ENCODE measurements at places on chromosomes 16 and 17.

- no peak for DNase-seq
Measured at GRCh38 chr17:64460955-64461354, 12.0 kb downstream of the MILR1 start.

- DNase-seq: peak; percentile 30
Measured at GRCh38 chr17:31211352-31212012, 85.6 kb downstream of the OMG start.

DNA sequence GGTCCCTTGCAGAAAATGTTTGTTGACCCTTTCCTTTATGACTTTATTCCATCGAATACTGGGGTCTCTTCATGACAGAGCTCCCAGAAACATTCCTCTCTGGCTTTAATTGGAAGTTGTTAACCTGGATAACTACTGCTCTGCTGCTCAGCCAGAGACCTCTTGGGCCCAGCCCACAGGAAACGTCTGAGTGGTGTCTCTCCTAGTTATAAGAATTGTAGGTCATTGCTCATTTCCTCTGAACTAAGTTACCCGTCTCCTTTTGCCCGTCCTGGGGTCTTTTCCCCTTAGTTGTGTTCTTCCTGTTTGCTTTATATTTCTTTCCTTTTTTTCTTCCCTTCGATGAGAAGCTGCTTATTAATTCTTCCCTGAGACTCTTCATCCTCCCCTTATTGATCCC lies 9.0 kb downstream of the MAP2K6 start:
- DNase-seq: no peak

GRCh38 chr16:2037647-2038381 lies 9.8 kb downstream of the NTHL1 start:
- DNase-seq: peak; percentile 73

GRCh38 chr17:58648236-58648635 lies 43.6 kb downstream of the TEX14 start:
- no peak for DNase-seq

GRCh38 chr16:24652209-24652712 lies 77.2 kb upstream of the TNRC6A start:
- DNase-seq: no peak

DNA sequence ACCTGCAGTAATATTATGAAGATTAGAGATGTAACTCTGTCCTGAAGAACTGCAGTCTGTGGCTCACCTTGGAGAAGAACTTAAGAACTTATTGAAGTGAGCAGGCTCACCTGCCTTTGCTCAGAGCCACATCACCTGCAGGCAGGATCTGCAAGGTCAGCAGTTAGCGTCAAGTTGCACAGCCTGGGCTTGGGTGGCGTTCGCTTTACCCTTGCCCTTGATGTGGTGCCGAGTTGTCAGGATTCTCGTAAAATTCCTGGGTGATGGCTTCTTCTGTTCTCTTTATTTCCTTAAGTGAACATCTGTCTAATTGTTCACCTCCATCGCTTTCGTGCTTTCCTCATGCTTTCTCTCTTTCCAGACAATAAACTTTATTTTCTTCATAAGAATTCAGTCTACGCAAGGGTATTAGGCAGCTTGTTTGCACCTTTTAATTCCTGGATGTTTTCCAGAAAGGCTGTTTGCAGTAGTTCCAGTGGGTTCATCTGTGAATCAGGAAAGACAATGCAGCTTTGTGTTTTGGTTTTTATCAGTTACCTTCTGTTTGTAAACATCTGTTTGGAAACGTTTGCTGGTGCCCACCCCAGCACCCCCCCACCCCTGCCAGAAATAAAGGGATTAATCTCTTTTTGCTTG lies 254.3 kb downstream of the WWOX start:
- no peak for DNase-seq

DNA sequence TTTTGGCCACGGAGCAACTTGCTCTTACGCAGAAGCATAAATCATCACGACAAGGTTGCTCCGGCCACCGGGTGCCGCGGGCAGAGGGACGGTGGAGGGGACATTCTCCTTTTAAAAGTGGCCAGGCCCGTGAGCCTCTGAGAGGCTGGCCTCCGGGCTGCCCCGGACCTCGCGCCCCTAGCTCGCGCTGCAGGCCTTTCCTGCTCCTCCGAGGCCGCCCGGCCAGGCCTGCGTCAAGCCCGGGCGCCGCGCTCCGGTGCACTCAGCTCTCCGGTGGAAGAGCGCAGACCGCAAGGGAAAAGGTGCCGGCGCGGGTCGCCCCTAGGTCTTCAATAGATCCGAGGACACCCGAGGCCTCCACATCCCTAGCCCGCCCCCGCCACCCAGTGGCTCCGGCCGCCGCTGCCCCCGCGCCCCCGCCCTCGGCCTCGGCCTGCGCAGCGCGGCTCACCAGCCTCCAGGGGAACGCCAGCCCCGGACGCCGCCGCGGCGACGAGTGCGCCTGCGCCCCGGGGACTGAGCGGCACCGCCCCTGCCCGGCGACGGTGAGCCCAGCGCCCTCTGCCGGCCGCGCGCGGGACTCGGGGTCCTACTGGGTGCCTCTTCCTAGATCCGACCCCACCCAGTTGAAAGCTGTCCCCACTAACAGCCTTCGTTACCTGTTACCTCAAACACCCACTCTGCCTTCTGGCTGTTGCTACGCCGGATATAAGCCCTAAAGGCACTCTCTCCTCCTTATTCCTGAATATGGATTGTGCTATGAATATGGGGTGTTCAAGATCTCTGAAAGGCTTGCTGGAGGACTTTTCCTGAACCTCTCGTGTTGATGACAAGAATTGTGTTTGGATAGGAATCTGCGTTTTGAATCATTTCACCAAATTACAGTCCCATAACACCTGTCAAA lies at the start of gene LYRM9:
TSS of gene LYRM9 (minus strand) at position 500 of the 904 bp plus-strand sequence. CDS start 10,671 bp downstream, outside the sequence.
- DNase-seq: peak; percentile 83

GRCh38 chr17:76264425-76264754 lies 758 bp upstream of the UBALD2 start:
- DNase-seq: no peak

DNA sequence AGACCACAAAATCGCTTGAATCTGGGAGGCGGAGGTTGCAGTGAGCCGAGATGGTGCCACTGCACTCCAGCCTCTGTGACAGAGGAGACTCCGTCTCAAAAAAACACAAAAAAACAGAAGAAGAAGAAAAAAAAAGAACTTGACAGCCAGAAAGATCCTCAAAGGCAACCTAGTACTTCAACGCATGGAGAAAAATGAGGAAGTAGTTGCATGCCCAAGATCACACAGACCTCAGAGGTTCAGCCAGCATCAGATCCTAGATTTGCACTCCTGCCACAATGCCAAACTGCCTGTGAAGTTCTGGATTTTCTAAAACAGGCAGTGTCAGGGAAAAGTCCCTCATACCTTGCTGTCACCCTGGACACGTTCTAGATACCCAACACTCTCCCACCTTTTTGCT lies 1.5 kb downstream of the ATPAF2 start:
- no peak for DNase-seq

DNA sequence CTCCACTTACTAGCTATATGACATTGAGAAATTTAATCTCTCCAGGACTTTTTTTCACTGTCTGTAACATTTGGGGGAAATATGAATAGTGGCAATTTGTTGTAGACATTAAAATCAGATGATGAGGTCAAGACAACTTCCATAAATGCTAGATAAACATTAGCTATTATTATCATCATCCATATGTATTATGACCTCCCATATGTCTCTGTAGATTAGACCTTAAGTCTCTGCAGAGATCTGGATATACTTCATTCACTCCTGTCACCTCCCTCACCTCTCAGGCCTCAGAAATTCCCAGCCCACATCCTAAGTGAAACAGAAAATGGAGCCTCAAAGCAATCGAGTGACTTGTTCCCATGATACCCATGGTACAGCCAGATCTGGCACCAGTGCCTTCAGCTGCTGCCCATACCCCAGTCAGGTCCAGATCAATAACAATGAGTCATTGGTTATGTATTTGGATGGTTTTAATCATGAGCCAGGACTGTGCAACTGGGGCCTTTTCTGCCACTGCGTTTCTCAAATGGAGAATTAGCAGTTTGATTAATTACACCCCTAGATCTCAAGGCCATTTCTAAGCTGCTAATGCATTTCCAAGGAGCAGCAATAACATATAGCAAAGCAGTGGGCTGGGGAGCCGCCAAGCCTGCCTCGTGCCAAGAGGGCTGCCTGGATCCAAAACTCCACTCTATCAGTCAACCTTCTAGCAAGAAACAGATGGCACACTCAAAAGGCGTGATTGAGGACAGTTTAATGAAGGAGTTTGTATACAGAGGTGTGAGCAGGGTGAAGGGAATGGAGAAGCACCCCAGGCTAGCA lies 2.6 kb upstream of the FDXR start:
- no peak for DNase-seq

DNA sequence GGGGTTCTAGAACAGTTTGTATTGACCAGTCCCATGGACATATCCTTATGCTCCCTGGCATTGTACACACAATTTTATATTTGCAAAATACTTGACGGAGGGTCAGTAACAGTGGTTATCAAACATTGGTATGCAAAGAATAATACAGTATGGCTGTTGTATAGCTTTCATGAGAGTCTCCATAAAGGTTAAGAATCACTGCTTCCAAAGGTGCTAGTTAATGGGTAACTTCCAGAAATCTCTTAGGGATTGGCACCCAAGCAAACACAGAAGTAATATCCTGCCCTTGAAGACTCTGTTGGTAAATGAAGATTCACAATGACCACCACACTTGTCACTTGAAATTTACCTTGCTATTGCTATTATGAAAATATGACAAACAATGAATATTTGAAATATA lies 239.2 kb downstream of the ZFHX3 start:
- no peak for DNase-seq

DNA sequence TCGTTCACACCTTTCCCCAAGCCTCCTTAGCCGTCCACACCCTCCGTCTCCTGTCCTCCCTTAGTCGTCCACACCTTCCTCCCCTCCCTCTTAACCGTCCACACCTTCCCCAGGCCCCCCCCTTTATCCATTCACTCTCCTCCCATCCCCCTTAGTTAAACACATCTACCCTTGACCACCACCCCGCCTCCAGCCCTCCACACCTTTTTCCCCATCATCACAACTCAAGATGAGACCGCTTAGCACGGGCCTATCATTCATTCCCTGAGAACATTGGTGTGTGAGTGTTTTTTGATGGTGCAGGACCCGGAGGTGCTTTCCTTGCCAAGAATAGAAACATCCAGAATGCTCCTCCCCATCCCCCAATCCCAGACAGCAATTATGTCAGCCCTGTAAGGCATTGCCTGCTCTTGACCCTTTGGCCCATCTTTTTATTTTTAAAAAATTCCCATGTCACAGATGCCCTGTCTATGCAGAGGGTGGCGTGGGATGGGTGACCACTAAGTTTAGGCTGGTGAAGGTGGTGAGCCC lies 1.4 kb downstream of the TENT4B start:
- DNase-seq: no peak

GRCh38 chr16:66058172-66058691 lies 308.3 kb upstream of the CDH5 start:
- peak; percentile 95 for DNase-seq

GRCh38 chr17:70286391-70286790 lies 117.1 kb downstream of the KCNJ2 start:
- no peak for DNase-seq

DNA sequence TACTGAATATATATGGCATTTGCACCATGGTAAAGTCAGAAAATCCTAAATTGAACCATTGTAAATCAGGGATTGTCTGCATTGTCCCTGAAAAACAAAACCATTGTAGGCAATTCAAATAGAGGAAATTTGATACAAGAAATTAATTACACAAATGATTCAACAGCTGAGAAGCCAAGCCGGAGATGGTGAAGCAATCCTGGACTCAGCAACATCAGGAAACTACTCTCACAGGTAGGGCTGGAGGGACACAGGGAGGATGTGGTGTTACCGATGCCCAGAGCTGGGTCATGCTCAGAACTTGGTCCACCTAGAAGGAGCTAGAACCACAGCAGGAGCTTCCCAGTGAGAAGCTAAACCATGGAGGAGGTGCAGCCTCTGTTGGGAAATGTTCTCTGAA lies 18.5 kb upstream of the SCNN1B start:
- DNase-seq: no peak

DNA sequence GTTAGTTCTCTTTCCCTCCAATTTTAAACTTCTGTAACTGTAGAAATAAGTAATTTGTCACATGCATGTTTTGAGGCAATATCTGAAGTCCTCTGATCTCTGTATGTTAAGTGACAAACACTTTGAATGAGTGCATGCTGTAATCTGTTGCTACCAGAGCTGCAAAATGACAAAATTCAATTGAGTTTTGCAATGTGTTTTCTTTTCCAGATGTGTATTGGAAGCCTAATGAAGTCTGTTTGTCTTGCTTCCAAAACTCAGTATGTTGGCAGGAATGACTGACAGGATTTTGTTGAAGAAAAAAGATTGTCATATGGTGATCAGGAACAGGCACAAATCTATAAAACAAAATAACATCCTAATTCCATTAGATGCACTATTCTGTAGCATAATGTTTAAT lies 561.6 kb upstream of the CDH8 start:
- DNase-seq: no peak

GRCh38 chr16:68238029-68238345 lies 2.1 kb upstream of the ESRP2 start:
- no peak for DNase-seq

DNA sequence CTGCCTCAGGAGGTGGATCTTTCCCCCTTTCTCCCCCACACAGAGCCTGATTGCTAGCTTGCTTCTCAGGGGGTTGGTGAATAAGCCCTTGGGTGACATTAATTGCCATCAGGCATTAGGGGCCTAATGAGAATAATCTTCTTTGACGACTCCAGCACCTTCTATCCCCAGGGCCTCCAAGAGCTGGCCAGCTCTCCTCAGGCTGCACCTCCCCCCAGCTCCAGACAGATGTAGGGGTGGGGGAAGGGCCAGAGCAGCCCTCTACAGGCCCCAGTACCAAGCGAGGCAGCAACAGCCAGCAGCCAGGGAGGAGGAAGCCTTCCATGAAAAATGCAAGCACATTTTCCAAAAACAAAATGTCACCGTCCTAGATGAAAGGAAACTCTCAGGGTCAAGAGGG lies 1.4 kb upstream of the TMEM132E start:
- DNase-seq: no peak

DNA sequence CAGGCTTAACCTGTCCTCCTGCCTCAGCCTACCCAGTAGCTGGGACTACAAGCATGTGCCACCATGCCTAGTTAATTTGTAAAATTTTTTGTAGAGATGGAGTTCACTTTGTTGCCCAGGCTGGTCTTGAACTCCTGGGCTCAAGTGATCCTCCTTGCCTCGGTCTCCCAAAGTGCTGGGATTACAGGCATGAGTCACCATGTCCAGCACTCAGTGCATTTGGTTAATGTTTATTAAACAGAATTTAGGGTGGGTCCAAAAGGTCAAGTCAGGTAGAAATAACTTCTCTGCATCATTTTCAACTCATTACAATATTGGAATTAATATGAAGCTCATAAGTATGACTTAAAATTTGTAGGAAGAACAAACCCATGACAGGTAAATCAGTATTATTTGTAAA lies 55.7 kb downstream of the RHOT1 start:
- no peak for DNase-seq

GRCh38 chr17:32341141-32341856 lies 674 bp downstream of the C17orf75 start:
- no peak for DNase-seq

DNA sequence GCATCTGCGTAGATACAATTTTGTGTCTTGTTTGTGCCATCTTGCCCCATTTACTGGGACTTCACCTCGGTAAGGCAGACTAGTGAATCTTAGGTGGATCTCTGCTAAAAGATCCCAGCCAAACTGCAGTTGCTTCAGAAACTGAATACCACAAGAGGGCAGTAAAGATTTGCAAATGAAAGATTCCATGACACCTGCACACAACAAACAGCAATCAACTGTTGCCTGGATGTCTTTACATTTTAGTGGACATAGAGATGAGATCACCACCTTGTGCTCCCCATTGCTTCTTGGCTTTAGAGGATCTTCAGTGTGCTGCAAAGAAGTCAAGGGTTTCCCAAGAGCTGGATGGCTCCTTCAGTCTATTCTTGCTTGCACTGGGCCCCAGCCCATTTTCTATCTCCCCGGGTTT lies 119.2 kb upstream of the CACNG5 start:
- peak; percentile 62 for DNase-seq
